ENCODE measurements at places on chromosomes 3 and 15. TPM values are rescaled to one million over a fixed set of nuclear protein-coding genes. Genes with fewer than 3 reads are reported as not detected.

DNA sequence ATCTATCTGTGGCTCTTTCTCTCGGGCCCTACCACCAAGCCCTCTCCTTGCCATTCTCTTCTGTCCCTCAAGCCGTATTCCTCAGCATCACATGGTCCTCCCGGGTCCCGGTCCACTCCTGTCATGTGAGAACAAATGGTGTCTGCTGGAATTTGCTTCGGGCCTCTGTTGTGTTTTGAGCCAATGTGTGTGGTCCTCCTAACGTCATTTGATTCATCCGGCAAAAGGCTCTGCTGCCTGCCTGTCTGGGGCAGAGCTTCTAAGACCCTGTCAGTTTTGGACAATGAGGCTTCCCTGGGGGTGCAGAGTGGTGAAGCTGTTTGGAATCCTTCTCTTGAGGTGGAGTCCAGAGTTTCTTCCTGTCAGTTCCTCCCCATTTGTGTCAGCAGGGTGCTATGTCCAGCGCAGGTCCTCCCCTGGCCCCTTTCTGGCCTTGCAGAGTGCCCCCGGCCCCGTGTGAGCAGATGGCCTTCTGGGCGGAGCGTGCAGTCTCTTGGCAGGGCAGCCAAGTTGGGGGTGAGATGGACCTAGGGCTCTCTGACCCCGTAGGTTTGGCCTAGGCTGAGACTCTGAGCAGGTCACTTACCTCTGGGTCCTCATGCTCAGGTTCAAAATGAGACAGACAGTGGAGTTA, 93.6 kb downstream of the APBA2 start:
- DNase-seq = no peak

GRCh38 chr3:166420071-166420470, 582.8 kb upstream of the BCHE start:
- no peak for DNase-seq

DNA sequence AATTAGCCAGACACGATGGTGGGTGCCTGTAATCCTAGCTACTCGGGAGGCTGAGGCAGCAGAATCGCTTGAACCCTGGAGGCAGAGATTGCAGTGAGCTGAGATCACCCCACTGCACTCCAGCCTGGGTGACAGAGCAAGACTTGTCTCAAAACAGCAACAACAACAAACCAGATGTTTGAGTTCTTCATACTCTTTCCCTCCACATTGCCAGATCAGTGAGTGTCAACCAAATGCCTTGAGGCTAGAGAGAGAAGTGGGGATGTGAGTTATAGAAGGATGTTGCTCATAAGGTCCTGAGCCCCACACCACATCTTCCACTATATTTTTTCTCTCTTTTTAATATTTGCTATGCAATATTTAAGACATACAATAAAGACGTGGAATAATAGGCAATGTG, 19.8 kb downstream of the MAPKBP1 start:
- DNase-seq = no peak

GRCh38 chr3:23720885-23721284, 84.9 kb upstream of the UBE2E1 start:
- no peak for DNase-seq

DNA sequence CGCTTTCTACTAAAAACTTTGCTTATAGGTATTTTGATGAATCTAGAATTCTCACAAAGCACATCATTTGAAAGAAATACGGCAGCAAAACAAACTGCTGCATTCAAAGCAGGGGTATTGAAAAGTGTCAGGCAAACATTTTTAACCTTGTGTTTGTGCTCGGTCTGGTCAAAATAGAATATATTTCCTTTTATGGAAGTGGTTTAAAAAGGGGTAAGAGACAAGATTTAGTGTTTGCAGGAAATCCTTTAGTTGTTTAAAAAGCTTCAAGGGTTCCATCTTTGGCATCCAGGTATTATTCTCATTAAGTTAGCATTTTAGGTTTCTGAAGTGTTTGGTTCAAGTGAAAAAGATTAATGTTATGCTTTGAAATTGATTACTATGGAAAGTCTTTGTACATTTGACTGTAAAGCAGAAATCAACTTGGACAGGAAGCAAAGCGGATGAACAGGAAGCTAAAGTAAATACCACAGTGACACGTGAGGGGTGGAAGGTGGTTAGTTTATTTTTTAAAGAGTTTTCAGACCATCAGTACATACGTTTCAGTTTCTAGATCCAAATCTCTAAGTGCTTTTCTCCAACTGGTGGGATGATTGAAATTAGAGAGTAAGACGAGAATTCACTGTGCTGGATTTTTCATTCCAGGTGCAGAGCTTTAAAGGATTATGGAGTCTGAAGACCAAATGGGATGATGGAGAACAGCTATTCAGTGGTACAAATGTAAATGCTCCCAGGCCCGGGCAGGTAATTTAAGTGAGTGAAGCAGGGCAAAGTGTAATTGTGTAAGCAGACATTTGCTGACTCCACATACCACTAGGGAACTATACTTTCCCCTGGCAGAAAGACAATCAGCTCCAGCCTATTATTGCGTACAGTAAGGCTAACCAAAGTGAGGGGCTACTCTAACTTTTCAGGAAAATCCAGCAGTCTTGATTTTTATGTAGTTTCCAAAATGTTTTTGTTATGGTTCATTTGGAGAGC, 341.8 kb upstream of the TBL1XR1 start:
- peak; percentile 63 for DNase-seq

DNA sequence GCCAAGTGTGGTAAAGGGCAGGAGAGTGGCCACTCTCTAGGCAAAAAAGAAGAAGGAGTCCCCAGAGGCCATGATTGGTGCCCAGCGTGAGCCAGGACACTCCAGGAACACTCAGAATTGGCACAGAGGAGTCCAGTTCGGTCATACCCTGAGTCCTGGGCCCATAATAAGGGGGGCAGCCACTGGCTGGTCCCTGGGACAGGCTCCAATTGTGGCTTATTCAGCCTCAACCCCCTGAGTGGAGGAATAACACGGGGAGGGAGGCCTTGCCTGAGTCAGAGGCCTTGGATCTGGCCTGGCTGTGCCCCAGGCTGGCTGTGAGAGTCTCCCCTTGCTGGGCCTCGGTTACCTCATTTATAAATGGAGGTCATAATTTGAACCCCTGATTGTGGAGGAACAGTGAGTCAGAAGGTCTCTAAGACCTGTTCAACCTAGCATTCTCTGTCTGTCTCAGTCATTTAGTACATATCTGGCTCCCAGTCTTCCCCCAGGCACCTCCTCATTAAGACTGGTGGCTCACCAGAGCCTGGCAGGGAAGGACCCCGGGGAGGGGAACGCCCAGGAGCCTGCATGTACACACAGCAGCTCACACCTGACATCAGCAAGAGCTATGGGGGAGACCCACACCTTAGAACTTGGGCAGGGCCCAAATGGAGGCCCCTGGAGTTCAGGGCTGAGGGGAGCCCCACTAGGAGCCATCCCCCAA, 95.9 kb upstream of the ATP2B2 start:
- DNase-seq = no peak

Gene HTD2
- polyA plus RNA-seq = 6.3 TPM

Gene NR2E3
- polyA plus RNA-seq = not detected

Gene GOLGA8M
- polyA plus RNA-seq = 0.28 TPM

Gene CP
- polyA plus RNA-seq = not detected

Gene EFCAB12
- 3.1 TPM for polyA plus RNA-seq
